ENCODE measurements at places on chromosomes 6 and 20.

- no peak for DNase-seq
Measured at GRCh38 chr6:31299511-31299910, 27.6 kb upstream of the HLA-C start.

GRCh38 chr20:63711085-63711645 is 3.3 kb downstream of the ZGPAT start:
- DNase-seq: no peak

DNA sequence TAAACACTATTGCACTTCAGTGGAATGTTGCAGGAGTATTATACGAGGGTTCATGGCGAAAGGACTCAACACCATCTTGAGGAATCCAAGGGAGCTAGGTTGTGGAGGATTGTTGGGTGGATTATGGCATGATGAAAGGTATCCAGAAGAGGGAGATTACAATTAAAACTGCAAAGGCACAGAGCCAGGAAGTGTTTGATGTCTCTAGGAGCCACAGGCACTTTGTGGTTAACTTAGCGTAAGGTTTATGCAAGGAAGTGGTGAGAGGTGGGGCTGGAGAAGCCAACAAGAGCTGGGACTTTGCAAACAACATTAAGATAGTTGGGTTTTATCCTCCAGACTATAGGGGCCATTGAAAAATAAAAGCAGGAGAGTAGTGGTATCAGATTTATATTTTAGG is 86.6 kb upstream of the TPD52L1 start:
- DNase-seq: no peak

- no peak for DNase-seq
Measured at GRCh38 chr6:7119272-7119801, 11.6 kb downstream of the RREB1 start.

DNA sequence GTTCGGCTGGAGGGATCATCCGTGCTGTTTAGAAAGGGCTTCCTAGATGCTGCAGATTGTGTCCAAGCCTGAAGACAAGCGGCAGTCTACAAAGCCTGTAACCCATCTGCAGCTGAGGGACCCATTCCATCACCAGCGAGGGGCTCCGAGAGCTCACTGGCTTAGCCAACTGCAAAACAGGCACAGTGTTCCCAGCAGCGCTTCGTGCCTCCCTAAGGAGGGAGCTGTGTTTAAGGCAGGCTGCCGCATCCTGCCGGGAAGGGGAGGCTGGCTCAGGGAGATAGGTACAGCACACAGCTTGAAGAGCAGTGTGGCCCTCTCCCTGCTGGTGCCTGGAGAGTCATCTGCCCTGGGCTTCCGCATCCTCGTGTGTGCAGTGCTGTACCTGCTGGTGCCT is 32.4 kb downstream of the DUSP22 start:
- no peak for DNase-seq

GRCh38 chr6:14715076-14715475 is 530.8 kb upstream of the JARID2 start:
- no peak for DNase-seq

DNA sequence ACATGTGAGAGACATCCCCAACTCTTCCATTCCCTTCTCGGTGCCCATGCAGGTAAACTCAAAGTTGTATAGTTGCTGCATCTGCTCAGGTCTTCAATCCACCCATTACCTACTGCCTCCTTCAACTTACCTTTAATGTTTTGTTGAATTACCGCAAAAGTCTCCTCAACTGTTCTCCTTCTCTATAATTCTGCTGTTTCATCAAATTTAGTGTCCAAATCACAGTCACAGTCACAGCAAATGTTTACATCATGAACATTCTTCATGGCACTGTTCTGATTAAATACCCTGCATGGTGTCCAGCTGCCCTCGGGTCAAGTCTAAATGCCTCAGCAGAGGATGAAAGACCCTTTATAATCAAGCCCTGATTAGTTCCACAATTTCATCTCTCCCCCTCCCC is 130.1 kb downstream of the IPCEF1 start:
- no peak for DNase-seq

DNA sequence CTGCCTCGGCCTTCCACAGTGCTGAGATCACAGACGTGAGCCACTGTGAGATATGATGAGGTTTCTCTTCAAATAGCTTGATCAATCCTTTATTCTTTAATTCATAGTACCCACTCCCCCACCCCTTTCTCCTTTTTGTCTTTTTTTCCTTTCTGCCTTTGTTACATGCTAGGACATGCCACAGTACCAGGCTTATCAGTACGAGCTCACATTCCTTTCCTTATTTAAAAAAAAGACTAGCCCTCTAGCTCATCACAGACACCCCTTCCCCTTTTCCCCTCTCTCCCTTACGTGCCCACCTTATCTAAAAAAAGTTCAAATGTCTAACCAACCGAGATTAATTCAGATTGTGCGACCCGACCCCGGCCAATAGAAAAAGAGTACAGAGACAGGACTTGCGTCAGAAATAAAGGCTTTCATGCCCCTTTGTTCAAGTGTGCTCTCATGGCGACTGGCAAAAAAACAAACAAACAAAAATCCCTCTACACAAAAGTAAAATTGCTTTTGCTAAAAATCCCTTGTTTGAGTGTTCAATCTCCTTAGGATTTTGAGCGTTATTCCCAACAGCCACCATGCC is 49.2 kb downstream of the MRAP2 start:
- DNase-seq: no peak

All from trophoblast cell (in vitro differentiated cells and primary cell).